Activated CD8-positive, alpha-beta T cell treated with anti-CD3 and anti-CD28 coated beads, Interleukin-2, amount 10 ng/mL, durations not matched to agents 7 days and 5 days (primary cell): ENCODE measurements at places on chromosomes 1 and 21. TPM values are rescaled to one million over a fixed set of nuclear protein-coding genes. Genes with fewer than 3 reads are reported as not detected.

- no peak for DNase-seq
These were observed 47.6 kb downstream of the APP start for GRCh38 chr21:26123012-26123411.

GRCh38 chr1:231053493-231054162 is 13.6 kb upstream of the FAM89A start:
- peak; percentile 31 for DNase-seq

DNA sequence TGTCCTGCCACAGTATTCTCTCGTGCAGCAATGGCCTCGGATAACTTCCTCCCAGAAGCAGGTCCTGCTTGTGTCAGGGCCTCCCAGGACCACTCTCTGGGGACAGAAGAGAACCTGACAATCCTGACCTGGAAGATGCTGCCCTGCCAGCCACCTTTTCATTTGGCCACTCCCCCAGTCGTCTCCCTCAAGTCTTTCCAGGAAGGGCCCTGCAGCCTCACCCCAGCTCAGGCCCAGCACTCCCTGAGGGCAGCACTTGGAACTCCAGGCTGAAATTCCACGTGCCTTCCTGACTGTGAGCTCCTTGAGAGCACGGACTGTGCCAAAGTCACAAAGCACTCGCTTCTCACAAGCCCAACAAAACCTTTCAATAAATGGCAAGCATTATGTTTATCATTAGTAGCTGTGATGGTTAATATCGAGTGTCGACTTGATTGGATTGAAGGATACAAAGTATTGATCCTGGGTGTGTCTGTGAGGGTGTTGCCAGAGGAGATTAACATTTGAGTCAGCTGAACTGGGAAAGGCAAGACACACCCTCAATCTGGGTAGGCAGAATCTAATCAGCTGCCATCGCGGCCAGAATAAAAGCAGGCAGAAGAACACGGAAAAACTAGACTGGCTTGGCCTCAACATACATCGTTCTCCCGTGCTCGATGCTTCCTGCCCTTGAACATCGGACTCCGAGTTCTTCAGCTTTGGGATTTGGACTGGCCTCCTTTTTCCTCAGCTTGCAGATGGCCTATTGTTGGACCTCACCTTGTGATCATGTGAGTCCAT is 2.3 kb upstream of the CLEC20A start:
- DNase-seq = no peak

DNA sequence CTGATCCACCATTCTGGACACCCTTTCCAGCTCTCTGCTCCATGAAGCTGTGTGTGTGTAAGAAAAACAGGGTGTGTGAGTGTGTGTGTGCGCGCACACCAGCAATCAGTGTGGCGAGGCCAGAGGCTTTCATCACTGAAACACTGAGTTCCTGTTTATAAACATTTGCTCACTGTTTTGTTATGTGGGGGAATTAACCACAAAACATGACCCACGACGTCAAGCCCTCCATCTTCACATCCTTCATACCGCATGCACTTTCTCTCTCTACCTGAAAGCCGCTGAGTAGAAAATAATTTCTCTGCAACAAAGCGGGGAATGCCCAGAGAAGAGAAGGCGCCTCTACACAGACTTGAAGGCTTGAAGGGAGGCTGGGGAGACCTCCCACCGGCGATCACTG is 148.9 kb upstream of the IRF2BP2 start:
- peak; percentile 76 for DNase-seq

- no peak for DNase-seq
These were observed 21.7 kb downstream of the UMODL1 start for GRCh38 chr21:42092771-42093170.

DNA sequence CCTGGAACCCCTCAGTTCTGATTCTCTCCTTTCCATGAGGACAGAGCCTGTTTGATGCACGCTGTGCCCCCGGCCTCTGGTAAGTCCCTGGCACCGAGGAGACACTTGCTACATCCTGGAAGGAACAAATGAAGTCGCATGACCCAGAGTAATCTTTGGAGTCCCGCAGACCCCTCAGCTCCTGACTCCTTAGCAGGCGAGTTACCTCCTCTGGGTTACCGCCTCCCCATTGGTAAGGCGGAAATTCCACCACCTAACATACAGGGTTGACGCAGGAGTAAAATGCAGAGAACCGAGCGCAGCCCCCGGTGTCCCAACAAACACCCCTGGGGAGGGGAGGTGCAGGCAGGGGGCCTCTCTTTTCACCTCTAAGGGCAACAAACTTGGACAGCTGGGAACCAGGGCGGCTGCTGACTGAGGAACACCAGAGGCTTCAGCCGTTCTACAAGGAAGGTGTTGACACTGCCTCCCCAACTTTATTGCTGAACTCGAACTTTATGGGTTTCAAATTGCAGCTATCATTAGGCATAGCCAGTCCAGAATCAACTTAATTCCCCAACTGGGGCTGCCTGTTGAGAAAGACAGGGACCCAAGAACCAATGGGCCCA is 115.3 kb upstream of the IFFO2 start:
- DNase-seq = no peak

Gene CFHR4
- total RNA-seq = not detected

DNA sequence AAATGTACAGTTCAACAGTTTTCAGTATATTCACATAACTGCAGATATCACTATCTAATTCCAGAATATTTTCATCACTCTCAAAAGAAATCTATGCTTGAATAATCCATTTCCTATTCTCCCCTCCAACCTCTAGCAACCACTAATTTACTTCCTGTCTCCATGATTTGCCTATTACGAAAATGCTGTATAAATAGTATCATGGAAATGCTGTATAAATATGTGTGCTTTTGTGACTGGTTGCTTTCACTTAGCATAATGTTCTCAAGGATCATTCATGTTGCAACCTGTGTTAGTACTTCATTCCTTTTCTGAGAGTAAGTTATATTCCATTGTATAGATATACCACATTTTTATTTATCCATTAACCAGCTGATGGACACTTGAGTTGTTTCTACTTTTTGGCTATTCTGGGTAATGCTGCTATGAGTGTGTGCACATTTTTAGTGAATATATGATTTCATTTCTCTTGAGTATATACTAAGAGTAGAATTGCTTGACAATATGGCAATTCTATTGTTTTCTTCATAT is 115.6 kb downstream of the TNFSF18 start:
- DNase-seq = no peak

GRCh38 chr1:240019524-240019923 is 72.2 kb upstream of the FMN2 start:
- no peak for DNase-seq
